SK-N-MC (cell line): ENCODE measurements at places on chromosomes 6 and 20.

DNA sequence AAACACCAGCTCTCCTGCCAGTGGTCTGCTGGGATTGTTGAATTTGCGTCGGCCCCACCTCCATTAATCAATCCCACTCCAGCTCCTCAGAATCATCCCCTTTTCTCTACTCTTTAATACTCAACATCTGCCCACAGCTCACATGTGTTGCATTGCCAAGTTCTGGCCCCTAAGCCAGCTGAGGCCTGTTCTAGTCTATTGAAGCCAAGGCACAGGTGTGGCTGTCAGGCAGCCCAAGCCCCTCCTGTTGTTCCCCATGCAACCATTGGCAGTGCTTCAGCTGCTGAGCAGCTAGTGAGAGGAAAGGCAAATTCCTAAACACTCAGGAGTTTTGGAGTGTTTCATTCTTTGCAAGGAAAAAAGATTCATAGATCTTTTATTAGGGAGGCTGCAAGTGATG is 128.0 kb upstream of the NT5E start:
- no peak for DNase-seq

DNA sequence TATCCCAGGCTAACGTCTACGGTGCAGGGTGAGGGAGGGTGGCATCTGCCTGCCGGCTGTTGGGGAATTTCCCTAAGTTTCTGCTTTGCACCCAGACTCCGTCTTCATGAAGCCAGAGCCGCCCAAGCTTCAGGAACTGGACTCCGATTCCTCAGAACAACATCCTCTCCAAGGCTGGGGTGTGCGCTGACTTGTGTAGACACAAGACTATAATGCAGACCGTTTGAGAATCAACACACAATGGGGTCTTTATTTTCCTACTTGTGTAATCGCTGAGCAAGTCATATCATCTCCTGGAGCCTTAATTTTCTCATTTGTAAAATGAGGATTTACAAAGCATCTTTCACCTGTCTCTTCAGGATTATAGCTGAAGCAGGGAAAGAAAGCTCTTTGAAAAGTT is 160.5 kb upstream of the AGPAT4 start:
- no peak for DNase-seq

GRCh38 chr6:13916230-13916944 is 8.4 kb upstream of the RNF182 start:
- DNase-seq: no peak

GRCh38 chr20:49612127-49612738 is 44.3 kb upstream of the PTGIS start:
- no peak for DNase-seq

DNA sequence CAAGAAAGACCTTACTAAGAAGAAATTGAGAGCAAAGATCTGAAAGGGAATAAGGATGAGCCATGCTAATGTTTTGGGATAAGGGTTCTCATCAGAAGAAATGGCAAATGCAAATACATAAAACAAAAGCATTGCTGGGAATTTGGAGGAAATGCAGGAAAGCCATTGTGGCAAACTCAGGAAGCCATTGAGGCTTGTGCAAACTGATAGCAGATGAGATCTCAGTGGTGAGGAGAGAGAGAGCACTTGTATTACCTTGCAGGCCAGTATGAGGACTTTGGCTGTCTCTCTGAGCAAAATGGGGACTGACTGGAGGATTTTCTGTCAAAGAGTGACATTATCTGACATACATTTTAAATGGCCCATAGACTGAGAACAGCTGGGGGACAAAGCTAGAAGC is 103.0 kb downstream of the ADGRB3 start:
- no peak for DNase-seq

GRCh38 chr20:53077373-53078205 is 105.4 kb downstream of the TSHZ2 start:
- no peak for DNase-seq

DNA sequence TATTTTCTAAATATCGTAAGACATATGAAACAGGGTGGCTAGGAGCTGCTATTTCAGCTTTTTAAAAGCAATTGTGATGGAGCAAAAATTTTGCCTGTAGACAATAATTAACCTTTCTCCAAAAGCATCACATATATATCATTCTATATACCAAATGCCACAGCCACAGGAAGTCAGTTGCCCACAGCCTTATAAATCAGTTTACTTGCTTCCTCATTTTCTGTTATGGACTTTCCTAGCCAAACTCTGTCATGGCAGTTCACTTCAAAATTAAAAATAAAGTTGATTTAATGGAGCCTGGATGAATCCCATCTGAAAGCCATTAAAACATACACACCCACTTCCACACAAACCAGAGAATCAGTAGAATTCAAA is 93.4 kb upstream of the NHSL1 start:
- no peak for DNase-seq

- DNase-seq: no peak
These were observed 157.8 kb downstream of the SYCP2 start for GRCh38 chr20:59775687-59776055.

- no peak for DNase-seq
These were observed 17.9 kb upstream of the CCDC170 start for GRCh38 chr6:151475653-151476523.
